ENCODE measurements at places on chromosomes 4 and X. TPM values are rescaled to one million over a fixed set of nuclear protein-coding genes. Genes with fewer than 3 reads are reported as not detected.

DNA sequence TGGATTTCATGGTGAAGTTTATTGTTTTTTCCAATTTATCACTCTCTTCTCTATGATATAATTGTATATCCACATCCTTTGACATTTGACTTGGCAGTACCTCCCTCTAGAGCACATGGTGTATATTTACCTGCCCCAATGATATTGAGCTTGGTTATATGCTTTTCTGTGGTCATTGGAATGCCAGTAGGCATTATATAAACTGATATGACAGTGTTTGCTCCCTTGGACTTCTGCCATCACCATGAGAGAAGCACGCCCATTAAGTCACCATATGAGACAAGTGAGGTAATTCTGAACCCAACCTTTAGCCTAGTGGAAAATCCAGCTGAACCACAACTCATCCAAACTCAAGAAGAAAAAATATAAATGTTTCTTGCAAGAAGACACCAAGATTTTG, 2761.5 kb downstream of the ARAP2 start:
- H3K36me3 ChIP-seq: no peaks in the 10 kb centered on the region
- H3K27me3 ChIP-seq: no peaks in the 10 kb centered on the region
- no peak overlapping the region for H3K4me3 ChIP-seq
- no peak overlapping the region for H3K27ac ChIP-seq
- H3K4me1 ChIP-seq: no peaks in the 10 kb centered on the region
- DNase-seq: no peak

GRCh38 chr4:294732-295131, 10.5 kb downstream of the ZNF732 start:
- DNase-seq: no peak
- H3K27ac ChIP-seq: no peak overlapping the region
- H3K36me3 ChIP-seq: no peaks in the 10 kb centered on the region
- H3K27me3 ChIP-seq: no peaks in the 10 kb centered on the region
- no peak overlapping the region for H3K4me3 ChIP-seq
- H3K4me1 ChIP-seq: no peaks in the 10 kb centered on the region

GRCh38 chrX:109345856-109346255, 136.0 kb downstream of the GUCY2F start:
- no peaks in the 10 kb centered on the region for H3K27me3 ChIP-seq
- no peak for DNase-seq
- H3K36me3 ChIP-seq: no peaks in the 10 kb centered on the region
- no peak overlapping the region for H3K4me3 ChIP-seq

GPC3 gene
- 0.59 TPM for total RNA-seq

All from CD4-positive, alpha-beta T cell (primary cell).